A549 treated with Hydrocortisone at 1 μM for 4 hours (cell line): ENCODE measurements at places on chromosomes 5 and 9. TPM values are rescaled to one million over a fixed set of nuclear protein-coding genes. Genes with fewer than 3 reads are reported as not detected.

The FOXD4L4 gene
- 0.07 to 0.09 TPM (median 0.08 TPM) in 3 of 5 replicates, not detected in the others for total RNA-seq

The GRIA1 gene
- total RNA-seq: not detected in 5 replicates

The PCDHB8 gene
- 0.13 to 0.36 TPM (median 0.30 TPM) in 5 replicates for total RNA-seq

The KCNIP1 gene
- total RNA-seq: not detected in 5 replicates

The AGXT2 gene
- total RNA-seq: not detected in 5 replicates

The PLAC8L1 gene
- total RNA-seq: 0.20 to 0.40 TPM (median 0.22 TPM) in 5 replicates
